PC-3 (cell line): ENCODE measurements at places on chromosomes 12 and 14. TPM values are rescaled to one million over a fixed set of nuclear protein-coding genes. Genes with fewer than 3 reads are reported as not detected.

Gene LRRC9
- not detected in 2 replicates for total RNA-seq

Gene PAWR
- total RNA-seq = 141 and 214 TPM in 2 replicates

Gene PPP4R4
- total RNA-seq = 0.11 TPM in 1 of 2 replicates, not detected in the other

Gene SLC24A4
- total RNA-seq = not detected in 2 replicates

Gene CCDC197
- not detected in 2 replicates for total RNA-seq

Gene SRRM4
- total RNA-seq = under 0.01 TPM in 1 of 2 replicates, not detected in the other
